ENCODE measurements at places on chromosomes 12 and 14. TPM values are rescaled to one million over a fixed set of nuclear protein-coding genes. Genes with fewer than 3 reads are reported as not detected.

The RDH16 gene
- polyA plus RNA-seq = 1.1 TPM

The NID2 gene
- 15.3 TPM for polyA plus RNA-seq

The SRRM4 gene
- 2.2 TPM for polyA plus RNA-seq

The LTA4H gene
- 89.8 TPM for polyA plus RNA-seq

The CCDC175 gene
- not detected for polyA plus RNA-seq

The LBHD2 gene
- not detected for polyA plus RNA-seq

The GRIN2B gene
- polyA plus RNA-seq = 0.08 TPM

The DNAJC22 gene
- 0.48 TPM for polyA plus RNA-seq

The B4GALNT1 gene
- 1.3 TPM for polyA plus RNA-seq

The SIX4 gene
- 1.5 TPM for polyA plus RNA-seq

The NYNRIN gene
- 6.1 TPM for polyA plus RNA-seq

The MYRFL gene
- polyA plus RNA-seq = 0.91 TPM

The FNTB gene
- polyA plus RNA-seq = 20.2 TPM

The KLRD1 gene
- polyA plus RNA-seq = 0.16 TPM

The HOXC13 gene
- polyA plus RNA-seq = not detected

The GPR132 gene
- 1.8 TPM for polyA plus RNA-seq

The EML5 gene
- polyA plus RNA-seq = 1.8 TPM

The P2RX7 gene
- 10.5 TPM for polyA plus RNA-seq

The SMCO2 gene
- 0.88 TPM for polyA plus RNA-seq

The PLEKHD1 gene
- polyA plus RNA-seq = 0.04 TPM

The HOXC5 gene
- polyA plus RNA-seq = 0.51 TPM

The SLC6A13 gene
- polyA plus RNA-seq = 0.37 TPM

The GPRC5D gene
- 0.17 TPM for polyA plus RNA-seq

The RNASE4 gene
- polyA plus RNA-seq = 12.7 TPM

The HPD gene
- polyA plus RNA-seq = 3.4 TPM

The PXMP2 gene
- 8.6 TPM for polyA plus RNA-seq

The EXOC3L4 gene
- 4.3 TPM for polyA plus RNA-seq

The ARHGEF25 gene
- polyA plus RNA-seq = 5.3 TPM

The FOXN3 gene
- 33.9 TPM for polyA plus RNA-seq

The CISTR gene
- not detected for polyA plus RNA-seq

The ENDOU gene
- 0.51 TPM for polyA plus RNA-seq

The LGALS3 gene
- 46.6 TPM for polyA plus RNA-seq

The ACOT6 gene
- polyA plus RNA-seq = not detected

The ETFBKMT gene
- polyA plus RNA-seq = 3.6 TPM

The GUCY2C gene
- polyA plus RNA-seq = not detected

The DDX23 gene
- 67.7 TPM for polyA plus RNA-seq

The ANO2 gene
- polyA plus RNA-seq = 0.24 TPM

The CLEC4A gene
- polyA plus RNA-seq = 2.1 TPM

The CCDC38 gene
- 0.44 TPM for polyA plus RNA-seq

The SOAT2 gene
- polyA plus RNA-seq = 0.48 TPM

The TWF1 gene
- 44.5 TPM for polyA plus RNA-seq

The GLT1D1 gene
- polyA plus RNA-seq = 0.07 TPM

The CIT gene
- polyA plus RNA-seq = 24.9 TPM

The ABCD2 gene
- 0.91 TPM for polyA plus RNA-seq

The GLRX5 gene
- 32.7 TPM for polyA plus RNA-seq
